ENCODE measurements at places on chromosomes 3 and 15. TPM values are rescaled to one million over a fixed set of nuclear protein-coding genes. Genes with fewer than 3 reads are reported as not detected.

SLITRK3 gene
- not detected for total RNA-seq

PTX3 gene
- total RNA-seq, result 3.0 TPM

KLHDC8B gene
- total RNA-seq, result 30.2 TPM

DNA sequence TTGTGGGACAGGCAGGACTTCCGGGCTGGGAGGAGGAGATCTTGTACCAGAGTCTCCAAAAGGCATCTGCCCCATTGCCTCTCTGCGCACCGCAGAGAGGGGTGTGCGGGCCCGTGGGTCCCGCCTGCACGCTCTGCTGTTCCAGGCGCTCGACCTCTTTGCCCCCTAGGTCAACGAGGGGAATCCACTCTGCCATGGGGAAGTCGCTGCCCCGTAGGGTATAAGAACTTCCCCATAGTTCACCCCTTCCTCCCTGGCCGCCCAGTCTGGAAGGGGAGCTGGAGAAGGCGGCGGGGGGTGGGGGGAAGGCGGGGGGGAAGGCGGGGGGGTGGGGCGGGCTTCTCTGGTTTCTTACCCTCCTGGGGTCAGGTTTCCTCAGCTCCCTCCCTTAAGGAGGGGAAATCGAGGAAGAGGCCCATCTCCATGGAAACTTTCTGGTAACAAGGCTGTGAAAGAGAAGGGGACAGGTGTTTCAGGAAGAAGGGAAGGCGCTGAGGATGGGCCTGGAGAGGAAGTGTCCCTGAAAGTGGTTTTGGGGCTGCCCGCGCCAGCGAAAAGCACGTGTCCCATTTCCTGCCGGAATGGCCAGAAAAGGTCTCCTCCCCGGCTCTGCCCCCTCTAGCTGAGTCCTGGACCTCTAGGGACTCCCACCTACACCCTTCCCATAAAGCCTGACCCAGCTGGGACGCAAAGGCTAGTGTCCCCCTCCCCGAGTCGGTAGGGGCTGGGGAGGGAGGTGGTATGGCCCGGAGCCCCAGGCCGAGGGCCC, 27.5 kb downstream of the NR1I2 start:
- no peaks in the 10 kb centered on the region for H3K36me3 ChIP-seq
- peaks cover 8% of the 10 kb centered on the region for H3K4me1 ChIP-seq
- no peaks in the 10 kb centered on the region for H3K27me3 ChIP-seq
- no peak overlapping the region for H3K27ac ChIP-seq
- no peak for DNase-seq

DNA sequence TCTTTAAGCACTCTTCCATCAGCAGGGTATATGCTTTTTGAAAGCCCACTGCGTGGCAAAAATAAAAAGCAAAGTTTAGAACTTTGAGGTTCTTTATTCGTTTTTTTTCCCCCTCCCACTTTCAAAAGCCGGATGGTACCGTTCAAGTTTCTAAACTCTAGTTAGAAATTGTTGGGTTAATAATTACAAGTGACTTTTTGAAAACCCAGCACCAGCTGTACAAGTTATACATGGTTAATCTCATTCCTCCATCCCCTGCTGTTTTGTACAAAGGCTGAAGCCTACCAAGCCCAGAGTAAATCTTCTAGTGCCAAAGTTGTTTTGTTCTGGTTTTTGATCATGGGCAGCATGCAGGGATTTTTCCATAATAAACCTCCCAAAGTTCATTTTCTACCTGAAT, 48.6 kb downstream of the WDR72 start:
- no peak overlapping the region for H3K27ac ChIP-seq
- H3K4me1 ChIP-seq, result no peaks in the 10 kb centered on the region
- H3K27me3 ChIP-seq, result no peaks in the 10 kb centered on the region
- no peaks in the 10 kb centered on the region for H3K36me3 ChIP-seq

GRCh38 chr3:177015881-177016280, 181.4 kb downstream of the TBL1XR1 start:
- H3K4me1 ChIP-seq, result no peaks in the 10 kb centered on the region
- H3K4me3 ChIP-seq, result no peak overlapping the region
- H3K27ac ChIP-seq, result no peak overlapping the region
- peaks cover 8% of the 10 kb centered on the region for H3K36me3 ChIP-seq

- no peaks in the 10 kb centered on the region for H3K27me3 ChIP-seq
- H3K4me3 ChIP-seq, result peak overlapping the region; percentile 80
- peak overlapping the region; percentile 22 for H3K27ac ChIP-seq
- no peak for DNase-seq
Measured at GRCh38 chr15:78507831-78508160, 419 bp downstream of the HYKK start.

- no peaks in the 10 kb centered on the region for H3K27me3 ChIP-seq
- H3K4me3 ChIP-seq, result no peak overlapping the region
- no peaks in the 10 kb centered on the region for H3K36me3 ChIP-seq
- peaks cover 12% of the 10 kb centered on the region for H3K4me1 ChIP-seq
Measured at GRCh38 chr3:190586631-190587011, 72.7 kb downstream of the IL1RAP start.
